Progenitor cell of endocrine pancreas (in vitro differentiated cells): ENCODE measurements at places on chromosomes 5 and 9. TPM values are rescaled to one million over a fixed set of nuclear protein-coding genes. Genes with fewer than 3 reads are reported as not detected.

The TMEM171 gene
- 7.1 and 7.7 TPM in 2 replicates for total RNA-seq

DNA sequence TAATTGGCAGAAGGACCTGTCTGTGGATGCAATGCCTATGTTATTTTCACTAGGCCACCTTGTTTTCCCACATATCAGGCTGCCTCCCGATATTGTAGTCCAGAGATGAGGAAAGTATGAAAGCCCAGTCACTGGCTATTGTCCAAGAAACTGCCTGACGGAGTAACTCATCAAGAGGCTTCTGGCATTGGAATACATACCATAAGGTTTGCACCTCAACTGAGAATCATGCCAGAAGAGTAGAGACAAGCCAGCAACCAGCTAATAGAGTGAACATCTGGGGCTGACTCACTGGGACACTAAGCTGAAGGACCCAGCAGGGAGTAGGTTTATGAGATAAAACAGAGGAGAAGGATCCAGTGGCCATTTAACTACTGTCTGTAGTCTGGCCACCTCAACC is 137.2 kb upstream of the FST start:
- H3K27me3 ChIP-seq: peaks cover 2% of the 10 kb centered on the region
- no peak overlapping the region for H3K4me3 ChIP-seq
- no peaks in the 10 kb centered on the region for H3K4me1 ChIP-seq
- no peak for DNase-seq

- H3K36me3 ChIP-seq: peaks cover under 1% of the 10 kb centered on the region
- H3K4me1 ChIP-seq: peaks cover 16% of the 10 kb centered on the region
- H3K27ac ChIP-seq: peak overlapping the region; percentile 88
- no peak overlapping the region for H3K4me3 ChIP-seq
- DNase-seq: peak; percentile 33
Measured at GRCh38 chr9:79570448-79571308, 1.1 kb upstream of the TLE4 start.

The SPATA31A3 gene
- not detected in 2 replicates for total RNA-seq

DNA sequence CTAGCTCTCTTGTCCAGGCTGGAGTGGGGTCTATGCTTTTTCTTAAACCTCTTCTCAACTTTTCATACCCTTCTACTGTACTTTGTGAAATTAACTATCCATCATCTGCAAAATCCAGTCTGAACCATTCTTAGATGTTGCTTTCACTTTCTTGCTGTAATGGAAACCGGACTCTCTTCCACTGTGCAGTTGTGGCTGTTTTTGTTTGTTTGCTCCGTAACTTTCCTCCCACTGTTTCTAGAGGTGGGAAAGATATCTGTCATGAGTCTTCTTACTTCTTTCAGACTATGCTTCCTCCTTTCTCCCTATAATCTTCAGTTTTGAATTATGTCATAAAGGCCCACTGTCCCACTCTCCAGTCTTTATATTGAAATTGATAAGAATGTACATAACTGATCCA is 6.5 kb downstream of the TNPO1 start:
- DNase-seq: no peak
- H3K4me3 ChIP-seq: no peak overlapping the region
- peaks cover 21% of the 10 kb centered on the region for H3K4me1 ChIP-seq
- no peak overlapping the region for H3K27ac ChIP-seq

GRCh38 chr5:116013936-116014335 is 18.3 kb upstream of the ARL14EPL start:
- H3K4me1 ChIP-seq: no peaks in the 10 kb centered on the region
- no peak overlapping the region for H3K4me3 ChIP-seq
- no peaks in the 10 kb centered on the region for H3K27me3 ChIP-seq
- no peak overlapping the region for H3K27ac ChIP-seq
- no peaks in the 10 kb centered on the region for H3K36me3 ChIP-seq
- no peak for DNase-seq

DNA sequence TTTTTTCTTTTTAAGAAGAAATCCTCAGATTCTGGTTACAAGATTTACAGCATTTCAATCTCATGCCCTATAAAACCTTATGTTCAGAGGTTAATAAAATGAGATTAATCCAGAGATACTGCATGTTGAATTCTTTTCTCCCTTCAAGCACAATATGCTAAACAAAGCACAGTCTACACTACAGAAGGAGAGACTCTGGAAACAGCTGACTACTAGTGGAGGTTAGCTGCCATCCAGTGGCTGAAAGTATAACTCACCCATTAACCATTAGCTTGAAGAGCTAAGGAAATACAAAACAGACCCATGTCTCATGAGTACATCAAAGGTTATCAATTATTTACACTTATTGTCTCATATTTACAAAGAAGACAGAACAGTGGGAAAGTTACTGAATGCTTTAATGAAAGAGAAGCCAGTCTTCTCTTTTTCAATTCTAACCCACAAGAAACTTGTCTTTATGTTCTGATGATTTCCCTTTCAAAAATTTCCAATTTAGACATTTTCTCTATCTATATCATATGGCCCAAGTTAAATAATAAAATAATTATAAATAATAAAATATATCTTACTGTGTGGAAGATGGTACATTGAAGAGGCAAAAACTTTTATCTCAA is 12.7 kb upstream of the DNAH5 start:
- H3K4me1 ChIP-seq: no peaks in the 10 kb centered on the region
- peaks cover 2% of the 10 kb centered on the region for H3K36me3 ChIP-seq
- peaks cover 3% of the 10 kb centered on the region for H3K27me3 ChIP-seq
- no peak overlapping the region for H3K4me3 ChIP-seq
- peak; percentile 33 for DNase-seq
